Motor neuron (in vitro differentiated cells): ENCODE measurements at places on chromosomes 12 and 14.
A peak's percentile ranks its signal among the peaks of the same experiment; 100 is the strongest.

DNA sequence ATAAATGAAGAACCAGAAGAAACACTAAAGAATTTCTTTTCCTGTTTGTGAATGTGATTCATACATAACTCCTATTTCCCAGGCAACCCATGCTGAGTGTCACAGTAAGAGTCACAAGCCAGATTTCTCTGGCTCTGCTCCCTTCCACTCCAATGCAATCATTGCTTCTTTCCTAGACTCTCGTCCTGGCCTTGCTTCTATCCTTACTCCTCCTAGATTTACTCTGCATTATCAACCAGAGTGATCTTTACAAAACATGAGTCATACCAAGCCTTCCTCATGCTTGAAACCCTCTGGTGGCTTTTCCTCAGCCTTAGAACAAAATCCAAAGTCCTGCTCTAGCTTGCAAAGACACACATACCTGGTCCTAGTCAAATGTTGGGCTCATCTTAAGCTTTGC, 13.3 kb downstream of the IL22 start:
- no peak for ATAC-seq

- ATAC-seq: peak; percentile 100
Observed at GRCh38 chr12:66036317-66036716, 94.2 kb downstream of the LLPH start.

- ATAC-seq: peak; percentile 96
Observed at GRCh38 chr12:25585021-25585523, 32.0 kb upstream of the LMNTD1 start.

- ATAC-seq: peak; percentile 54
Observed at GRCh38 chr14:64569138-64569631, 19.4 kb downstream of the PPP1R36 start.

GRCh38 chr14:51398898-51399297, 158.9 kb downstream of the TMX1 start:
- no peak for ATAC-seq

GRCh38 chr14:36477266-36477665, 42.8 kb downstream of the NKX2-1 start:
- ATAC-seq: no peak

GRCh38 chr12:117272690-117273089, 82.4 kb upstream of the FBXO21 start:
- ATAC-seq: no peak

DNA sequence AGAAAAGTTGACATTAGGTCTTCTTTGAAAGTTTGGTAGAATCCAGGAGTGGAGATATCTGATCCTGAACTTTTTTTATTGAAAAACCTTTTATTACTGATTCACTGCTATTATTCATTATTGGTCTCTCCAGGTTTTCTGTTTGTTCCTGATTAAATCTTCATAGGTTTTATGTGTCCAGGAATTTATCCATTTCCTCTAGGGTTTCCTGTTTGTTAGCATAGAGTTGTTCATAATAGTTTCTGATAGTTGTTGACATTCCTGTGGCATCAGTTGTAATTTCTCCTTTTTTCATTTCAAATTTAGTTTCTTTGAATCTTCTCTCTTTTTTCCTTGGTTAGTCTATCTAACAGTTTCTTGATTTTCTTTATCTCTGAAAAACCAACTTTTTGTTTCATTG, 370.3 kb downstream of the SLC6A15 start:
- no peak for ATAC-seq

- ATAC-seq: peak; percentile 100
Observed at GRCh38 chr14:64089920-64090319, 204.3 kb downstream of the ESR2 start.

DNA sequence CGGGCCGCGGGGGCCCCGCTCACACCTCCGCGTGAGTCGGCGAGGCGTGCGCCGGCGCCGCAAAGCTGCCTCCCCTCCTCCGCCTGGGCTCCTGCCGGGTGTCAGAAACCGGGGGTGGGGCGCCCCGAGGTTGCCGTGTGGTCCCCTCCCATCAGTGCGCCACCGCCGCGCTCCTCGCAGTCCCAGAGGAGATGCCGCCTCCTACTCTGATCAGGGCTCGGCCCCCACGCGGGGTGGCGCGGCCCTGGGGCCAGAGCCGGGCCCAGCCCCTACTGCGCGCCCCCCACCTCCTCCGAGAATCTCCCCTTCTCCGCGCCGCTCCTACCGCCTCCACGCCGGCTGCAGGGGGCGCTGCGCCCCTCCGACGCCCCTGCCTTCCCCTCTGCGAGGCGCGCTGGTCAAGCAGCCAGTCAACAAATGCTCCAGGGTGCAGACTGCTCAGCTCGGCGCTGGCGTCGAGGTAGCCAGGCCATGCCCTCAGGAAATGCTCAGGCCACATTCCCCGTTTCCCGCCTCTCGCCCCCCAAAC, 467 bp upstream of the JAG2 start:
- ATAC-seq: peak; percentile 77

DNA sequence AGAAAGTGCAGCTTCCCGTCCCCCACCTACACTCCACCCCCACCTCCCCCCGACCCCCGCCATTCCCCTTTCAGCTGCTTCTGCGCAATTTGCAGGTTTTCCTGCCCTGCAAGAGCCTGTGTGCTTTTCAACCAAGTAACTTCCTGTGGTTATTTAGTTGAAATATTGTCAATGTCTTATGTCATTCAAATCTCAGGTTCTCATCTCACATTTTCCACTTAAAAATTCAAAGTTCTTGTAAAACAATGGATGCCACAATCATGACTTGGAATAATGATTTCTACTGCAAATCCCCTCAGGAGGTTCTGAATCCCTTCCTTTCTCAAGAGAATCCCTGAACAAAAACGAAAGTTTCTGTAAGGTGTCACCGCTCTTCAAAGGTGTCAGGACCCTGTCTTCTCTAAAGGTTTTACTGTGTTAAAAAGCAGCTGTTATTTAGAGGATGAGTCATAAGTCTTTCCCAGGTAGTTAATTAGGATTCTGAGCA, 31.6 kb downstream of the WBP11 start:
- ATAC-seq: no peak

DNA sequence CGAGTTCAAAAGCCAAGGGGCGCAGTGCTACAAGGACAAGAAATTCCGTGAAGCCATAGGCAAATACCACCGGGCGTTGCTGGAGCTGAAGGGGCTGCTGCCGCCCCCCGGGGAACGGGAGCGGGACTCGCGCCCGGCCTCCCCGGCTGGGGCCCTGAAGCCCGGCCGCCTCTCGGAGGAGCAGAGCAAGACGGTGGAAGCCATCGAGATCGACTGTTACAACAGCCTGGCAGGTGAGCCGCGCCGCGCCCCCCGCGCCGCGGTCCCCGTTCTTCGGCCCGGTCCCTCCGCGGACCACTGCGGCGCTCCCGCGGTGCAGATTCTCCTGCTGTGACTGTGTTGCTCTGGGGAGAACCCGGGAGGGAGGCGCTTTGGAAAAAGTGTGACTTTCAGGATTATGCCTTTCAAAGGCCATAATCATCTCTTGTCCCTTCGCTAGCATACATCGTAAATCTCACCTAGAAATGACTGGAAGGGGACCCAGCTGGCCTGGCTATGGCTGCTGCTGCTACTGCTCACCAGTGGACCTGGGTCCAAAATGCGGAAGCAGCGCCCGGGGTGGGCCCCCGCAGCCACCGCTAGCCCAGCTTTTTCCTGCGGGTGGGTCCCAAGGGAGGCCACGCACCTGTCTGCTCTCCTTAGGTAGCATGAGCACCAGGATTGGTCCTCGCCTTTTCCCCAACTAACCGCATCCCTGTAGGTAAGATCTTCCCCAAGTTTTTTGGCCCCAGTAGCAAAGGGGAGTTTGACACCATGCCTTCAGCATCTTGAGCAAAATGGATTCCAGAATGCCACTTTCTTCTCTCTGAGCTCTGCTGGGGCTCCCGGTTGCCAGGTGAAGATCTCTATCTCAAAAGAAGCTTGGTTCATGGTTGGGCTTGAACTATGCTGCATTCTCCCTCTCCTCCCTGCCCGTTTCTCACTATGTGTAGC, 853 bp downstream of the TTC9 start:
- ATAC-seq: peak; percentile 16

DNA sequence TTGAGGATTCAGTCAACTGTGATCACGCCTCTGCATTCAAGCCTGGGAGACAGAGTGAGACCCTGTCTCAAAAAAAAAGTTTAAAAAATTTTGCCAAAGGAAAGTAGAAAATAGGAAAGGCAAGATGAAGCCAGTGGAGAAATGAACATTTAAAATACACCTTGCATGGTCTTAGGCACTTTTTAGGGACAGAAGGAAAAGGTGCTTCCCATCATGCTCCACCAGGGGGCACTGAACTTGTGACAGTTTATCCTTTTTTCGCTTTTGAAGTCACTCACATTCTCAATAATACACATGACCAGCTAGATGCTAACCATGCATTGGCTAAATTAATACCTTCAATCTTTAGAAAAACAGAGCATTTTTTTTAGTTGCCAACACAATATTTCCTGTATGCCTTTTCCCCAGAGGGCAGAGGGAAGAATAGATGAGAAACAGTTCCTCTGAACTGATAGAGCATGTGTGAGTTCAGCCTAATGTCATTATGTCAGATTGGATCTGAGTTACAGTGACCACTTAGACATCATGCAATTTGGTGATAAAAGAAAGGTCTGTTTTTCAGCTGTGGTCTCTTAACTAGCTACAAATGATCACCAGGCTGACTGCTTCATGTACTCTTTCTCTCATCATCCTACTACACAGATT, 221.8 kb upstream of the SSTR1 start:
- ATAC-seq: no peak

GRCh38 chr14:94045101-94045500, 19.0 kb downstream of the OTUB2 start:
- no peak for ATAC-seq

DNA sequence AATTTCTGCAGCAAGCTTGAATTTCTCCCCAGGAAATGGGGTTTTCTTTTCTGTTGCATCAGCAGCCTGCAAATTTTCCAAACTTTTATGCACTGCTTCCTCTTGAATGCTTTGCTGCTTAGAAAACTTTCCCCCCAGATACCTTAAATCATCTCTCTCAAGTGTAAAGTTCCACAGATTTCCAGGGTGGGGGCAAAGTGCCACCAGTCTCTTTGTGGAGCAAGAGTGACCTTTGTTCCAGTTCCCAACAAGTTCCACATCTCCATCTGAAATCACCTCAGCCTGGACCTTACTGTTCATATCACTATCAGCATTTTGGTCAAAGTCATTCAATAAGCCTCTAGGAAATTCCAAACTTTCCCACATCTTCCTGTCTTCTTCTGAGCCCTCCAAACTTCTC, 241.6 kb upstream of the TMTC1 start:
- no peak for ATAC-seq

- no peak for ATAC-seq
Observed at GRCh38 chr12:53738406-53739213, 11.4 kb upstream of the CALCOCO1 start.

- ATAC-seq: no peak
Observed at GRCh38 chr12:30134229-30134628, 350.5 kb upstream of the TMTC1 start.

GRCh38 chr12:12384571-12385340, 27.9 kb downstream of the BORCS5 start:
- ATAC-seq: peak; percentile 54

DNA sequence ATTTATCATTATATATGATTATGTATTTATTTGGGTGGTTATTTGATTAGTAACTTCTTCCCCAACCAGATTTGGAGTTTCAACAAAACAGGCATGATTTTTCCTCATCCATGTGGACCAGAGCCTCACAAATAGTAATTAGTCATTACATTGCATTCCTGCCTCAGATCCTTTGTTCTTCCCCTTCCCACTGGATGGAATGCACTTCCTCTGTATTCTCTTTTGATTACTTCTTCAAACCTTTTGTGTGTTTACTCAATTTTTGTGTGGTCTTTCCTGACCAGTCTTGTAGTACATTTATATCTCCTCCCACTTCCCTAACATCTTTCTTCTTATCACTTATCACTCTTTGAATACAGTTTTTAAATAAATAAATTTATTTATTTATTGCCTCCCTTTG, 15.5 kb downstream of the SYT1 start:
- no peak for ATAC-seq

- ATAC-seq: peak; percentile 1
Observed at GRCh38 chr14:45083617-45083975, 320 bp upstream of the PRPF39 start.

- peak; percentile 40 for ATAC-seq
Observed at GRCh38 chr14:76699939-76700590, 61.2 kb upstream of the VASH1 start.

DNA sequence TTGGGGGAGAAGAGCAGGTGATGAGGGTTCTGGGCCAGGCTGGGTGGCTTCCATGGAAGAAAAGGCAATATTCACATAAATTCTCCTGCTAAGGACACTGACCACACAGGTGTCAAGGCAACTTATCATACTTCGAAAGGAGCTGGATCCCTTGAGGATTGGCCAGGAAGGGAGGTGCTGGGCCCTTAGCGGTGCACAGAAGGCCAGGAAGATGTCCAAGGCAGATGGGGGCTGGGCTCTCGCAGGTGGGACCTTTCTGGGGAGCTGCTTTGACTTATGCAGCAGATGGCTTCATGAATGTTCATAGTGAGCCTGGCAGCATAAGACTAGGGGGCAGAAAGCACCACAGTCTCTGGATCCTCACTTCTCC, 3.9 kb downstream of the CD63 start:
- ATAC-seq: no peak

GRCh38 chr12:52093346-52093745, 13.8 kb downstream of the SMIM41 start:
- ATAC-seq: no peak

DNA sequence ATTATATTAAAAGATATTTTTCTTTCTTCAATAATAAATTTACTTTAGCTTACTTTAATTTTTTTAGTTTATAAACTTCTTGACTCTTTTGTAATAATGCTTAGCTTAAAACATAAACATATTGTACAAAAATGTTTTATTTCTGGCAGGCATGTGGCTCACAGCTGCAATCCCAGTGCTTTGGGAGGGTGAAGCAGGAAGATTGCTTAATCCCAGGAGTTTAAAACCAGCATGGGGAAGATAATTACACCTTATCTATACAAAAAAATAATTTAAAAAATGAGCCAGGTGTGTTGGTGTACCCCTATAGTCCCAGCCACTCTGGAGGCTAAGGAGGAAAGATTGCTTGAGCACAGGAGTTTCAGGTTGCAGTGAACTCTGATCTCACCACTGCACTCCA, 120.7 kb downstream of the GPHN start:
- no peak for ATAC-seq

- no peak for ATAC-seq
Observed at GRCh38 chr14:77094672-77095284, 3.3 kb upstream of the CIPC start.

GRCh38 chr14:70995211-70995610, 88.0 kb downstream of the PCNX1 start:
- ATAC-seq: no peak
